ENCODE measurements at places on chromosomes 6 and 20. TPM values are rescaled to one million over a fixed set of nuclear protein-coding genes. Genes with fewer than 3 reads are reported as not detected.

DNA sequence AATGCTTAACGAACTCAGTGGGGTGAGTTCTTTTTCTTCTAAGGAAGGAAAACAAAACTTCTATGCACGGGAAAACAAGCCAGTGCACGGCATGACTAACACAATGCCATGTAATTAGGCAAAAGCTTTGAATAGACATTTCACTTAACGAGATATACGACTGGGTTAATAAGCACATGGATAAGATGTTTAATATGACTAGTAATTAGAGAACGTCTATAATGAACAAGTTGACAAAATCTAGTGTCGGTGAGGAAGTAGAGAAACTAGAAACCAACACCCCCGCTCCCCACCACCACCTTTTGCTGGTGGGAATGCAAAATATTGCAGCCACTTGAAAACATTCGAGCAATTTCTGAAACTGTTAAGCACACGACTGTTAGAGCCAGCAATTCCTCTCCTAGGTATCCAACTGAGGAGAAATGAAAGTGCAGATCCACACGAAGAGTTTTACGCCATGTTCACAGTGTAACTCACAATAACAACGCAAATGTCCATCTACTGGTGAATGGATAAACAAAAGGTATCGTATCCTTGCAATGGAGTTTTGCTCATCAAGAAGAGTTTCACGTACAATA, 644.9 kb upstream of the AGPAT4 start:
- no peak overlapping the region for H3K27ac ChIP-seq
- no peaks in the 10 kb centered on the region for H3K36me3 ChIP-seq
- no peaks in the 10 kb centered on the region for H3K27me3 ChIP-seq
- no peak overlapping the region for H3K4me3 ChIP-seq
- DNase-seq: no peak

GRCh38 chr6:169145496-169145895, 108.2 kb downstream of the THBS2 start:
- peaks cover 3% of the 10 kb centered on the region for H3K4me1 ChIP-seq
- no peak overlapping the region for H3K27ac ChIP-seq
- H3K36me3 ChIP-seq: no peaks in the 10 kb centered on the region
- DNase-seq: no peak
- H3K4me3 ChIP-seq: no peak overlapping the region

DNA sequence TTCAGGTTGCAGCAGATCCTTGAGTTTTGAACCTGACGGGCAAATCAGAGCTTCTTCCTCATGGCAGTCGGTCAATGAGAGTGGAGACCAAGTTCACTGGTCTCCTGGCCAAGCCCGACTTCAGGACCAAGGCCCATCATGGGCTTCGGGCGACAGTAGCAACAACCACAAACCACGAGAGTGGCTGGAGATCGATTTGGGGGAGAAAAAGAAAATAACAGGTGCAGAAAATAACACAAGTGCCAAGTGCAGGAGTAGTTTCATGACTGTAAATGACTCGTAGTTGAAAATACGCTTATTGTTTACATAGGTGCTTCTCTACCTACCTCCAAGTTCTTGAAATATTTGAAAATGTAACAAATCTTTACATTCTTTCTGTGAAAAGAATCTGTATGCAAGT, 56.1 kb downstream of the DCBLD1 start:
- H3K27me3 ChIP-seq: no peaks in the 10 kb centered on the region
- no peaks in the 10 kb centered on the region for H3K4me1 ChIP-seq
- peaks cover 3% of the 10 kb centered on the region for H3K36me3 ChIP-seq
- H3K27ac ChIP-seq: no peak overlapping the region
- H3K4me3 ChIP-seq: no peak overlapping the region

GRCh38 chr6:13368079-13368730, 39.9 kb upstream of the TBC1D7 start:
- no peak overlapping the region for H3K27ac ChIP-seq
- no peaks in the 10 kb centered on the region for H3K27me3 ChIP-seq
- H3K4me3 ChIP-seq: no peak overlapping the region
- DNase-seq: no peak

GRCh38 chr6:49004801-49005200, 458.3 kb downstream of the MMUT start:
- no peak overlapping the region for H3K4me3 ChIP-seq
- no peak for DNase-seq
- no peaks in the 10 kb centered on the region for H3K4me1 ChIP-seq
- H3K27ac ChIP-seq: no peak overlapping the region

DNA sequence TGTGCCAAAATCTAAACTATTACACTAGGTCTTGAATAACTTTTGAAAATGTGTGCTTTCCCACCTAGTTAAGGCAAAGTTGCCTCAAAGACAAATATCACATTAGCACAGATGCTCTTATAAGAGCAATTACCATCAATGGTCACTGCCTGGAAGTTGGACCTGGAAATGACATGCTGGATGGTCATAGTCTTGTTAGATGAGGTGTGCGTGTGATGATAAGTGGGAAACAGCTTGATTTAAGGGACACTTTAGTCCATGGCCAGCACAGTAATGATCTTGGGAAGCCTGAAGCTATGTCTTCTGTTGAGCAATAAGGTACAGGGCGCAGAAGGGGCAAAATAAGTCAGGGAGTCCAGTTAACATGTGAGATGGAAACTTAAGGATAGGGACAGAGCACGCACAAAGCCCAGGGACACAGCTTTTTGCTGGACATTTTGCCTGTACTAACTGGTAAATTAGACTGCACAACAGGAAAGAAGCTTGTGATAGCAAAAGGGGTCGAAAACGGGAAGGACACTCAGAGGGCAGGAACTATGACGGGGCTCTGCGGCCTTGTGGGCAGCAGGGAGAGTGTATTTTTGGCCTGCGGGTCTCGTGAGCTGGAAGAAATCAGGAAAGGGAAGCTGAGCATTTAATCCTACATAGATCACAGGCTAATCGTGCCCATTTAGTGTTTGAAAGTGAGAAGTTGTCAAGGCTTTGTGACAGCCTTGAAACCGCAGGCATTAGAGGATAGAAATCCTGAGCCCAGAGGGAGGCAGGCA, 66.7 kb upstream of the BMP2 start:
- H3K4me3 ChIP-seq: no peak overlapping the region
- peak overlapping the region; percentile 82 for H3K27ac ChIP-seq
- H3K4me1 ChIP-seq: peaks cover 10% of the 10 kb centered on the region
- H3K36me3 ChIP-seq: no peaks in the 10 kb centered on the region

- peaks cover 100% of the 10 kb centered on the region for H3K36me3 ChIP-seq
- H3K4me3 ChIP-seq: no peak overlapping the region
- DNase-seq: no peak
- H3K4me1 ChIP-seq: no peaks in the 10 kb centered on the region
Measured at GRCh38 chr6:73636048-73636447, 17.7 kb downstream of the SLC17A5 start.

- DNase-seq: no peak
- no peak overlapping the region for H3K4me3 ChIP-seq
- H3K4me1 ChIP-seq: no peaks in the 10 kb centered on the region
- H3K27me3 ChIP-seq: peaks cover 9% of the 10 kb centered on the region
- no peaks in the 10 kb centered on the region for H3K36me3 ChIP-seq
Measured at GRCh38 chr20:10209091-10209490, 9.5 kb upstream of the SNAP25 start.

DNA sequence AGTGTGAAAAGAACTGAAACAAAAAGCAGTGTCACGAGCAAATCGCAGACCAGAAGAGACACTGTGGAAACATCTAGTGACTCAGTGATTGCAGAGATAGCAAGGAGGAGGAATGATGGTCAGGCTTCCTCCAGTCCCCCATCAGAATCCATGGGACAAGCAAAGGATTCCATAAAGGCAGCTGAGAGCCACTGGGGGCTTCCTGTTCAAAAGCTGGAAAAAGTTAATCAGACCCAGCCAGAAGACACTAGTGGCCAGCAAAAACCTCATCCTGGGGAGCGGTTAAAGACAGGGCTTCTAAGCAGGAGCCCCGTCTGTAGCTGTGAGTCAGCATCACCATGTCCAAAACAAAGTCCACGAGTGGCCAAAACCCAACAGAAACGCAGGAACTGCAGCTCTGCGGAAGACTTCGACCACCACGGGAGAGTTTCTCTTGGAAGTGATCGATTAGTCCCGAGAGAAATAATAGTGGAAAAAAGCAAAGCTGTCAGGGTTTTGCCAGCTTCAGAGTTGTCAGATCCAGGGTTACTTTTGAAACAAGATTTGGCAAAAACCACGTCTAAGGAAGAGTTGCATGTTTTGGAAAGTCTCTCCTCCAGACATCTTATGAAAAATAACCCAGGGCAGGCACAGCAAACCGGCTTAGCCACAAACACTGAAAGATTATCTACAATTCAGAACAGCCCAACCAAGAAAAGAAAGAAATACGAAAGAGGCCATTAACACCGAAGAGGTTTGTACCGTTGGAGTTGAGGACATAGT, 51.0 kb downstream of the JAG1 start:
- H3K36me3 ChIP-seq: no peaks in the 10 kb centered on the region
- no peak overlapping the region for H3K4me3 ChIP-seq
- no peak overlapping the region for H3K27ac ChIP-seq
- no peaks in the 10 kb centered on the region for H3K27me3 ChIP-seq
- DNase-seq: no peak

GRCh38 chr20:48395816-48396546, 431.8 kb downstream of the PREX1 start:
- no peak overlapping the region for H3K4me3 ChIP-seq
- no peaks in the 10 kb centered on the region for H3K36me3 ChIP-seq
- DNase-seq: no peak
- peaks cover 42% of the 10 kb centered on the region for H3K27me3 ChIP-seq
- H3K4me1 ChIP-seq: no peaks in the 10 kb centered on the region

- no peak for DNase-seq
- H3K36me3 ChIP-seq: no peaks in the 10 kb centered on the region
- H3K4me3 ChIP-seq: no peak overlapping the region
- no peaks in the 10 kb centered on the region for H3K4me1 ChIP-seq
Measured at GRCh38 chr6:107539409-107539808, 49.5 kb downstream of the SOBP start.

GRCh38 chr6:85494547-85495536, 45.0 kb downstream of the NT5E start:
- H3K4me1 ChIP-seq: no peaks in the 10 kb centered on the region
- no peak overlapping the region for H3K27ac ChIP-seq
- H3K36me3 ChIP-seq: no peaks in the 10 kb centered on the region
- DNase-seq: no peak
- no peaks in the 10 kb centered on the region for H3K27me3 ChIP-seq

DNA sequence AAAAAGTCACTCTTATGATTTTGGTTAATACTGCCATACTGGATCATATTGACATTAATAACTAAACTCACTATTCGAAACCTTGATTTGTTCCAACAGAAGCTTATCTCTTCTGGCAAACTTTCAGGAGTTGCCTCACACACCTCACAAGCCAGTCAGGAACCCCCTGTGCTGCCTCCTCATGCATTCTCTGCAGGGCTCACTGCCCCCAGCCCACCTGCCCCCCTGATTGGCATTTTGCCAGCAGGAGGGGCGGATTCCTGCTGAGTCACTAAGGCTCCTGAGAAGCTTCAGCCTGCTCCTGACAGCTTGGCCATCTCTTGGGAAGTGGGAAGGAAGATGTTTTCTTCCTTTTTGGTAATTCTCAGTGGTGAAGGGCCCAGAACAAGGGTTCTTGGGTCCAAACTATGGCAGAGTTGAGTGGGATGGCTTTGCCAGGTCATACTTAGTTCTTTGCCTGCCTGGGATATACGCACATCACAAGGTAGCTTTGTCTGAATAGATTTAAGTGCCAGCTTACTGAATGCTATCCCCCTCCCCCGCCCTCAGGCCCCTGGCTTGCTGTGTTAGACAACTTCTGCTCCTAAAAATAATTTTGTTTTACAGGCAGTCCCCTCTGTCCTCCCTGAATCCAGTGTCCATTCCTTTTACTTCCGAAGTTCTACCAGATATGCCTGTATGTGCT, 31.4 kb downstream of the SLC35F1 start:
- no peaks in the 10 kb centered on the region for H3K4me1 ChIP-seq
- no peaks in the 10 kb centered on the region for H3K27me3 ChIP-seq
- H3K36me3 ChIP-seq: no peaks in the 10 kb centered on the region
- DNase-seq: no peak

DNA sequence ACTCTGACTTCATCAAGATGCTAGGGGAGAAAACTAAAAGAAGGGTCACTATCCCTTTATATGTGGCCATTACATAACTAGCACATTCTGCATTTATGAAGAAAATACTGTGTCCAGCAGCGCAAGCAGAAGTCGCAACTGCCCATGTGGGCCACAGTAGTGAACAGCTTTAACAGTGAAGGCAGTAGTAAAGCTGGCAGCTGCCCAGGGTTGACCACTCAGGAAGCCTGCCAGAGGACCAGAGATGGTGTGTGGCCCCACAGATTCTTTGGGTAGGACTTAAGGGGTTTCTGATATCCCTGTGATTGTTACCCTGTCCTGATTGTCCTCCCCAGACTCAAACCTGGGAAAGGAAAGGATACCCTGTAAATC, 88.3 kb upstream of the NT5E start:
- no peaks in the 10 kb centered on the region for H3K36me3 ChIP-seq
- H3K27ac ChIP-seq: no peak overlapping the region
- H3K27me3 ChIP-seq: no peaks in the 10 kb centered on the region
- DNase-seq: no peak
- no peak overlapping the region for H3K4me3 ChIP-seq

DNA sequence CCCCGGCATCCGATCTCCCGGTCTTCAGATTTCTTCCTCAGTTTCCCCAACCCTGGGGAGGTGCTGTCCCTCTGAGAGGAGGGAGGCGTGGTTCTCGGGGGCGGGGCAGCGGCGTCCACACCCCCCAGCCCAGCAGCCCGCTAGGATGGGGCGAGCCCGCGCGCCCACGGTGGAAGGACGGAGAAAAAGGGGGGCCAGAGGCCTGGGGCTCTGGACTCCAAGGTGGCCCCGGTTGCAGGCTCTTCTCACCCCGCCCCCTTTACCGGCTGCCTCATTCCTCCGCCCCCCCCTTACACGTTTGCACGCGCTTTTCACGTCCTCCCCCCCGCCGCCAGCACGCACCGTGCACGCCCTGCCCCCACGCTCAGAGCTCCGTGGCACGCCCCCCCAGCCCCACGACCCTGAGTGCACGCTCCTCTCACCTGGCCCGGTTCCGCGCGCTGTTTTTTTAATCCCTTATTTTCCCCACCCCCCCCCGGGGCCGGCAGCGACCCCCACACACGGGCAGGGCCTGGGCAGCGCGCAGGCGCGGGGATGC, 402 bp downstream of the ZBTB12 start:
- no peaks in the 10 kb centered on the region for H3K36me3 ChIP-seq
- peaks cover 51% of the 10 kb centered on the region for H3K4me1 ChIP-seq
- peak overlapping the region; percentile 68 for H3K4me3 ChIP-seq
- peak overlapping the region; percentile 53 for H3K27ac ChIP-seq
- no peaks in the 10 kb centered on the region for H3K27me3 ChIP-seq

DNA sequence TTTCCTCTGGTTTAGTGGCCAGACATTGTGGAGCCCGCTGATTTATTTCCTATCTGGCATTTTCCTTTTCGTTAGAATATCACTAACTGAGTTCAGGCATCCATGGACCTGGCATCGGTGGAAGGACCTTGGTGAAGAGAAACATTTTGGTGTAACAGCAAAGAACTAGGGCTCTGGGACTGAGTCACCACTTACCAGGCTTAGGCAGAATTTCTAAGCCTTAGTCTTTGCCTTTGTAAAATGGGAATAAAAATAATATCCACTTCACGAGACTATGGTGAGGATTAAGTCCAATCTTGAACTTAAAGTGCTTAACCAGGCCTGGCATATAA, 42.0 kb upstream of the ENPP1 start:
- no peak overlapping the region for H3K27ac ChIP-seq
- H3K36me3 ChIP-seq: no peaks in the 10 kb centered on the region
- no peak overlapping the region for H3K4me3 ChIP-seq
- no peaks in the 10 kb centered on the region for H3K27me3 ChIP-seq

Gene EEF1A2
- total RNA-seq: 1.4 TPM

Gene RSPH4A
- total RNA-seq: 1.8 TPM

Gene ADGRF5
- 104 TPM for total RNA-seq

Gene SLC52A3
- not detected for total RNA-seq

Gene PACSIN1
- 1.9 TPM for total RNA-seq

Gene UNC5CL
- total RNA-seq: 2.8 TPM

Gene POM121L2
- total RNA-seq: not detected

Measured in spleen (tissue), 13 donors.